Stimulated activated CD4-positive, alpha-beta T cell treated with anti-CD3 and anti-CD28 coated beads, Interleukin-12 subunit alpha, Interleukin-12 subunit beta, amount 100 ng/mL, for 4 hours (primary cell): ENCODE measurements at places on chromosomes 13 and 19.

GRCh38 chr13:25901460-25902376 is 150.1 kb downstream of the SHISA2 start:
- no peak for DNase-seq

GRCh38 chr13:27375686-27376326 is 48.6 kb upstream of the GTF3A start:
- DNase-seq, result peak; percentile 57

DNA sequence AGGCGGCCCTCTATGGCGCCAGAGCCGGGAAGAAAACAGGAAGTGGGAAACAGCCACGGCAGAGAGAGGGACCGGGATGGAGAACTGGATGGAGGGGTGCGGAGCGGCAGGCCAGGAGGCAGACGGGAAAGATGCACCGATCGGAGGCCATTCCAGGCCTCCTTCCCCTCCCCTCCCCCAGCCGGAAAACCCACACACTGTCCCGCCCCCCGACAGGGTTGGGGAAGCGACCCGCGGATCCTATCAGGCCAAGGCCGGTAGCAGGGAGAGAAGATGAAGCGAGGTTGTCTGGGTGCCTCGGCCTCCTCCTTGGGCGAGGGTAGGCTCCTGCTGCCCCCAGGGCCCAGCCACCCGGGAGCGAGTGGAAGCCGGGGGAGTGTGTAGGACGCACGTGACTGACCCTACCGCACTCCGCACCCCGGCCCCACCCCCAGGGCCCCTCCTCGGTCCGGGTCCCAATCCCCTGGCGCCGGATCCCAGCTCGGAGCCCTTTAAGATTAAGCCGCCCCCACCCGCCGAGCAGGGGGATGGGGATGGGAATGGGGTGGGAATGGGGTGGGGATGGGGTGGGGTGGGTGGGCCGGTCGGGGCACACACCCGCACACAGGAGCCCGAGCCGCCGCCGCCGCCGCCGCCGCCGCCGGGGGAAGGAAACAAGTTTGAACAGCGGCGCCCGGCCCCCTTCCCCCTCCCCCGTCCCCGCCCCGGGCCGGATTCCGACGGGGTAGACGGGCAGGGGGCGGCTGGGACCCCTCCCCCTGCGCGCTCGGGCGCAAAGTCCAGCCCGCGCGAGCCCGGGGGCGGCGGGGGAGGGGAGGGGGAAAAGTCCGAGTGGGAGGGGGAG is 1.5 kb downstream of the ERF start:
- peak; percentile 67 for DNase-seq

- DNase-seq, result no peak
Observed at GRCh38 chr13:32264407-32264806, 50.8 kb downstream of the ZAR1L start.

- no peak for DNase-seq
Observed at GRCh38 chr19:6590258-6590826, 608 bp downstream of the CD70 start.

GRCh38 chr13:35252536-35253205 is 223.8 kb downstream of the MAB21L1 start:
- no peak for DNase-seq

GRCh38 chr13:74191410-74191809 is 57.2 kb upstream of the KLF12 start:
- no peak for DNase-seq

- DNase-seq, result peak; percentile 56
Observed at GRCh38 chr13:78603240-78603957, at the start of gene POU4F1. POU4F1 (minus strand) TSS chr13:78603552; CDS start chr13:78603326, 226 bp downstream.

GRCh38 chr13:99254830-99255229 is 3.3 kb downstream of the GPR18 start:
- DNase-seq, result no peak

GRCh38 chr13:99655351-99656091 is 154.2 kb downstream of the TM9SF2 start:
- peak; percentile 12 for DNase-seq

GRCh38 chr13:20475927-20476691 is 49.5 kb downstream of the CRYL1 start:
- DNase-seq, result peak; percentile 52

GRCh38 chr13:31042049-31042448 is 109.6 kb downstream of the TEX26 start:
- no peak for DNase-seq

GRCh38 chr19:42092350-42092749 is 16.4 kb downstream of the ZNF574 start:
- no peak for DNase-seq

DNA sequence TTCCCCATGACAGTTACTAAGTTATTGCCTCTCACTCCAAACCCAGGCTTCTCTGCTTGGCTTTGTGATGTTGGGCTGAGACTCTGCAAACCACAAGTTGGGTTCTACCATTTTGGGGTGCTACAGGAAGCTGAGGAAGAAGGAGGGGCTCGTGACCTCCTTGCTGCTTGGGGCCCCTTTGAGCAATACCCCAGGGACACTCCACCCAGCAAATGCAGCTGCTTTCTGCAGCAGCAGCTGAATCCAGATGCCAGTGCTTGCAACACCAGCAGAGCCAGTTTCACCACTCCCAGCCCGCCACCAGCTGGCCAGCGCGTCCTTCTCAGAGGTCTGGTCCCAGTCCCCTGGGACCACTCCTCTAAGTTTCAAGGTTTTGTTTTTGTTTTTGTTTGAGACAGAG is 22.0 kb upstream of the UBAC2 start:
- DNase-seq, result no peak
